ENCODE measurements at places on chromosomes 16 and 17. TPM values are rescaled to one million over a fixed set of nuclear protein-coding genes. Genes with fewer than 3 reads are reported as not detected.

The UQCRC2 gene
- 88.8 TPM for polyA plus RNA-seq

The AANAT gene
- not detected for polyA plus RNA-seq

The ACSM2A gene
- 177 TPM for polyA plus RNA-seq

The LPCAT2 gene
- polyA plus RNA-seq, result 1.2 TPM

The PRKCB gene
- 1.6 TPM for polyA plus RNA-seq

The CYB5B gene
- 38.7 TPM for polyA plus RNA-seq
